ENCODE measurements at places on chromosomes 2 and 18.

DNA sequence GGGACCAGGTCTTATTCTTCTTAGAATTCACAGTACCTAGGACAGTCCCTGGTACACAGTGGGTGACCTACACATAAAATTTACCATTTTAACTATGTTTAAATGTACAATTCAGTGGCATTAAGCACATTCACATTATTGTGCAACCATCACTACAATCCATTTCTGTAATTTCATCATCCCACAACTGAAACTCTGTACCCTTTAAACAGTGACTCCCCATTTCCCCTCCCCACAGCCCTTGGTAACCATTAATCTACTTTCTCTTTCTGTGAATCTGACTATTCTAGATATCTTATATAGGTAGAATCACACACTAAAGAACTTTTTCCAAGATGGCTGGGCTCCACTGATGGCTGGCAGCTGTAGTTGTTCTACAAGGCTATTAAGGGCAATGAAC lies 41.6 kb downstream of the GFPT1 start:
- no peak for DNase-seq

- no peak for DNase-seq
Measured at GRCh38 chr18:48742706-48743475, 204.1 kb downstream of the CTIF start.

DNA sequence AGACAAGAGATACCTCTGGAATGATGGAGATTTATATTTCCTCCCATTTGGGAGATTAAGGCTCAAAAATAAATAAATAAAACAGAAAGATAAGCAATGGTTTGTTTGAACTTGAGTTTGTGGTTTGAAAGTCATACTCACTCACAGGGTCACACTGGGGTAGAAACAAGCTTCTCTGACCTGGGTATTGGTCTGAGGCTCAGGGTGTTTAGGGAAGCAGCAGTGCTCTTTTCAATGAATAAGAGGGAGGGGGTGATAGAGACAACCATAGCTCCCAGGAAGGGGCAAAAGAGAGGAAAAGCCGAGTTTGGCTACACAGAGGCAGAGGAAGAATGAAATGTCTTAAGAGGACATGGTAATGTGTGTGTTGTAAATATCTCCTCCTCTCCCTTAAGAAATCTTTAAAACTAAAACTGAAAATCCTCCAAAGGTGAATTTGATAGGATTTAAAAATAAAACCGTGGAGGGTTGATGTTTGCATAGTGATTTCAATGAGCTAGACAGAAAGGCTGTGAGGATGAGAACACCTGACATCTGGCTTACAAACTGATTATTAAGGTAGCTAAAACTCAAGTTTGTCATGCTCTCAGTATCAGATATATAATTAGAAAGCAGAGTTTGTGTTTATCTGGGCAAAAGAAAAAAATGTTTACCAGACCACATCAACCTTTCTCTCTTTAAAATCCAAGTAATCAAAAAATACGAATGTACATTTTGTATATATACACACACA lies 159.9 kb upstream of the TMEFF2 start:
- no peak for DNase-seq

GRCh38 chr2:230443541-230443940 lies 27.5 kb downstream of the SP100 start:
- no peak for DNase-seq

GRCh38 chr2:224492531-224492930 lies 90.6 kb upstream of the FAM124B start:
- no peak for DNase-seq

DNA sequence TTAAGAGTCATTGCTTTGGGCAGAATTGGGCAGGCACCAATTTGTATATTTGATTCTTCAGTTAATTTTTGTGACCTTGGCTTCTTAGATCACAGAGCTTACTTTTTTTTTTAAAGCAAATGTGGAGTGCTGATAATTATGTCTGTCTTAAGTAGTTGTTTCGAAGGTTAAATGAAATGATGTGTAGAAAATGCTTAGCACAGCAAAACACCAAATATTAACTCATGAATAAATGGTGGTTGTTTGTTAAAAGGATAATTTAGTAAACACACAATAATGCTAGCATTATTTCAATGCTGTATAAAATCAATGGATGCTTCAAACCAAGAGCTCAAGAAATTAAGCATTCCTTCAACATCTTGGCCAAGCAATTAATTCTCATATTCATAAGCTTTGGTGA lies 143.4 kb downstream of the LPIN1 start:
- no peak for DNase-seq

- no peak for DNase-seq
Measured at GRCh38 chr2:189409131-189409530, 32.1 kb upstream of the WDR75 start.

DNA sequence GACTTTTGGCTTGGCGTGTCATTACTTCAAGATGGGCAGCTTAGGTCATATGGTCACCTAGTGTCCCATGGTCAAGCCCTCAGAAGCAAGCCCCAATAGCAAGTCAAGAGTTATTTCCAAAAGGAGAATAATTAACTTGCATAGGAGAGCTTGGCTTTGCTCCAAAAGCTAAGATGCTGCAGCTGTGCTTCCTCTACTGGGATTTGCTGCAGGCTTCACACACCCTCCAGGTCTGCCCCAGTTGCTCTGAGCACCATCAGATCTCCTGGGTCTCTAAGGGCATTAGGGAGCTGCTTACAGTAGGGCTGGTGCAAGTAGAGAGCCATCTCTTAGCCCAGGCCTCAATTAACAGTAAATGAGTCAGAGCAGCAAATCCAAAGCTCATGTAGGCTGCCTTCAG lies 46.6 kb downstream of the THUMPD2 start:
- no peak for DNase-seq

DNA sequence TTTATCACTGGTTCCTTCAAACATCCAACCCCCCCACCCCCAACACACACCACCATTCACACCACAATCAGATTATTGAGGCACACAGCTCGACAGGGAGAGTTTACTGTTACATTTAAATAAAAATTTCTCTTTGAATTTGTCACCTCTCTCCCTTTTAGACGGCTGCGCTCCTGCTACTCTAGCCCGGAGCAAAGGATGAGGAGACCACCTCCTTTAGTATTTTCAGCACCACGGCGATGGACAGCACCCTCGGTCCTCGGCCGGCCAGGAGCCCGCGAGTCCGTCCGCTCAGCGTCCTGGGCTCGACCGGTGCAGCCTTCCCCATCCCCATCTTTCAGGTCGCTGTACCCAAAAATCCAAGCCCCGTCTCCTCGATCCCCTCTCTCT lies 892 bp downstream of the CELF4 start:
- no peak for DNase-seq

DNA sequence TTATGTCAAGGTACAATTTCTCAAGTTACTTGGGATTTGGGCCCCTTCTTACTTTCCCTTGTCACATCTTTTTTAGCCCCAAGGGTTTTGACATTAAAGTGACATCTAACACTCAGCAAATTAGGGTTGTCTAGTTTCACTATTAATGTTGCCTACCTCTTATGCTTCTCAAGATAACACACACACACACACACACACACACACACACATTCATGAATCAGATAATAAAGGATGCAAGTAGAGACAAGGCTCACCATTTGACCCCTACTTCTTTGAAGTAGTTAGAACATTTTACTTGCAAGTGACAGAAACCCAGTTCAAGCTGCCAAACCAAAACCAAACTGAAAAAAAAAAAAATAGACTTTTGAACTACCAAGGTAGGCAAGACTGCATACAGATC lies 138.8 kb downstream of the TRIB2 start:
- no peak for DNase-seq

- no peak for DNase-seq
Measured at GRCh38 chr2:85181134-85181631, 48.0 kb downstream of the TCF7L1 start.

DNA sequence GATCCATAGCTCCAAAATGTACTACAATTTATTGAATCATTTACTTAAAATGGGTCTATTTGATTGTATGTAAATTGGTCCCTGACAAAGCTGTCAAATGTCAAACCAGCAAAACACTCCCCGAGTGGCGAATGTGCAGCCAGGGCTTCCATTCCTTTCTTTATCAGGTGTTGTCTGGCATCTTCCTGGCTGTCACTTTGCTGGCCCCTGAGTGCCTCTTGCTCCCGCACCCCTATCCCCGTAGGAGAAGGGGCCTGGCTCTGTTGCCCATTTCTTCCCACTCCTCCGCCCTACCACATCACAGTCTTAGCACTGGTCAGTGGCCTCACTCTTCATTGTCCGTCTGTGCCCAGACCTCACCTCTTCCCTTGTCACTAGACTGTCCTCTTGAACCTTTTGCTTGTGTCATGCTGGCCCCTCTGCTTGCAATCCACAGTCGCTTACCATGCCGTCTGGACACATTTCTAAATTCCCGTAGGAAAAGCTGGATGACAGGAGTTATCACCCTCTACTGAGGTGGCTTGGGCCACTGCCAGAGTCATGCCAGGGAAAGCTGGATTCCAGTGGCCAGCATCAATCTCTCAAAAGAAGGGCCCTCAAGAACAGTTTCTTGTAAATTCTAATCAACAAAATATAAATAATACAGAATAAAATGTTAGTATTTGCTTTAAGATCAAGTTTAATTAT lies 15.4 kb downstream of the UBE2F start:
- DNase-seq = no peak

DNA sequence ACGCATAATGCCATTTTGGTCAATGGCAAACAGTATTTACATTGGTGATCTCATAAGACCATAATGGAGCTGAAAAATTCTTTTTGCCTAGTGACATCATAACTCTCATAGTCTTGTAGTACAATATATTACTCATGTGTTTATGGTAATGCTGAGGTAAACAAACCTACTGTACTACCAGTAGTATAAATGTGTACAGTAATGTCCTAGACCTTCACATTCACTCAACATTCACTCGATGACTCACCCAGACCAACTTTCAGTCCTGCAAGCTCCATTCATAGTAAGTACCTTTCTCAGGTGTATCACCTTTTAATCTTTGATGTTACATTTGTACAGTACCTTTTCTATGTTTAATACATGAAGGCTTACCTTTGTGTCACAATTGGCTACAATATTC lies 558.2 kb upstream of the PIK3C3 start:
- DNase-seq = no peak

DNA sequence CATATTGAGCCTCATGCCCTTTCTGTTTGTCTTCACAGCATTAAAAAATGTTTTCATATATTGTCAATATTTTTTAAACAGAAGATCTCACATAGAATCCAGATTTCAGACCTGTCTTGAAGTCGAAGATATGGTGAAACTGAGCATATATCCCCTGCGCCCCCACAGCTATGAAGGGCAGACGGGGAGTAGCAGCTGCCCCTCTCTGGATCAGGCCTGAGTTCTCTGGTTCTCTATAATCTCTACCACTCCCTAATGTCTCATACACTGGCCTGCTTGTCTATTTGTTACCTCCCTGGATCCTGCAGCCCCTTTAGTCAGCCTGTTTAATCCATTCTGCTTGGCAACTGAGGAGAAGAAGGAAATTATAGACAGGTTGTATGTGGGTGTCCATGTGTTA lies 122.4 kb downstream of the LNPK start:
- no peak for DNase-seq

- DNase-seq = no peak
Measured at GRCh38 chr2:104915107-104915793, 61.3 kb downstream of the POU3F3 start.

DNA sequence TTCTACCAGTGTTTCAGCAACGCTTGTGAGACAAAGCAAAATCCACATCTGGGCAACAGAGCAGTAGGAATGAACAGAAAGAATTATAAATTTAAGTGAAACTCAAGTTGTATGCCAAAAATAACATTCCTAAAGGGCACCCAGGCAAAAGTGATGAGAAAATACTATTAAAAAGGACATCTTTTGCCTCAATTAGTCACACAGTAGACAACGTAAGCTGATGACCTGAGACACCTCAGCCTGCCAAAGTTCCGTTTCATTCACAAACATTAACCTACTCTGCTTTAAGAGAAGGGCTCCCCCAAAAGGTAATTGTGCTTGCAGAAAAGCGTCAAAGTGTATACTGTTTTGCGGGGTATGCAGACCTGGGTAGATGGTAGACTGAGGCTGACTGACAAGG lies 7.2 kb downstream of the HDLBP start:
- DNase-seq = no peak

DNA sequence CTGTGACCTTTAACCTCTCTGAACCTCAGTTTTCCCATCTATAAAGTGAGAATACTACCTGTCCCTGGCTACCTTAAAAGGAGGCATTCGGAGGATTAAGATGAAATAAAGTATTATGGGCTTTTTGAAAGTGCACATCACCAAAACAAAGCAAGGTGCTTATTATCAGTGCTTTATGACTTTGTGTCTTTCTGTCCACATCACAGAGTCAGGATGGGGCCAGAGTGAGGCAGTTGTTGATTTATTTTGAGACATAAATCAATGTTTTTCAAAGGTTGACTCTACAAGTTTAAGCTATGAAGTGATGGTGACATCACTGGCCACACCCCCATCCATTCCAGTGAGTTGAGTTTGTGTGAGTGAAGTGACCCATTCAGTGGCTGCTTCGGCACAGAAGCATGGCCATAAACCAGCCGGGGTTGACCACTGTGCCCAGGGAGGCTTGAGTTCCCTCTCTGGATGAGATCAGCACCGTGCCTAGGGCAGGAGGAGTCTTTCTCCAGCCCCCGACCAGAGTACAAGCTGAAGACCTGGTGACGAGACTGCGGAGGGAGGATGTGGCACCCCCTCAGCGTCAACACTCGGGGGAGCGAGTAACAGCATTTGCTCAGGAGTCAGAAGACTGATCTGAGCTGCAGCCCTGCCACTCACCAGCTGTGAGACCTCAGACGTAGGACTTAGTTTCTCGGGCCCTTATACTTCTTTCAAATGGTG lies 89.0 kb upstream of the PPP1CB start:
- no peak for DNase-seq

GRCh38 chr2:84855731-84856130 lies 25.2 kb downstream of the TRABD2A start:
- DNase-seq = no peak

DNA sequence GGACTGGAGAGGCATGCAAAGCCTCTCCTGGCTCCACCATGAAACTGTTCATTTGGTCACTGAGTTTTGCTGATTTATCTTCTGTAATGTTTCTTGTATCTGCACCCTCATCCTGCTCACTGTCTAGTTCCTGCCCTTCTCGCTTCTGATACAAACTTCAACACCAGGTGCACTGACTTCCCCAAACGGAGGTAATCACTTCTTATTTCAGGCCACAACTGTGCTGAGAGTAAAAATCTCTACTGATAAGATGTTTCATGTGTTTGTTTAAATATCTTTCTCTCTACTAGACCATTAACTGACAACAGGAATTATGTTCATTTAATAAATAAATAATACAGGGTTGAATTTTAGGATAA lies 10.9 kb upstream of the NT5C1B start:
- DNase-seq = no peak

- no peak for DNase-seq
Measured at GRCh38 chr2:204869132-204869823, 324.0 kb downstream of the PARD3B start.

DNA sequence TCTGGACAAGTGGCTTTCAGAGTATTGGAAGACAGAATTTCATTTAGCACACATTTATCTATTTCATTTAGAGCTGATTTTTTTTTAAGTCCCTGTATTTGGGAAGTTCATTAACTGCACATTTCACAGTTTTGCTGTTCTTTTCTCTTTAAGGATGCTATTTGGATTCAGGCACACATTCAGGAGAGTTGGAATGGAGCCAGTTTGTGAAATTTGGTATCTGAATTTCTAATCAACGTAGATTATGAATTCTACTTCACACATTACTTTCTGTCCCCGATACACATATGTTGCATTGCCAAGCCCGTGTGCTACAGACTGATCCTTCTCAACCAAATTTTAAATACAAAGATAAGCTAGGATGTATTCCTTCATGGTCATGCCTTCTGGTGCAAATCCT lies 503.9 kb downstream of the IRS1 start:
- no peak for DNase-seq

- no peak for DNase-seq
Measured at GRCh38 chr2:8872821-8873432, 35.5 kb upstream of the KIDINS220 start.
